ENCODE measurements at places on chromosomes 11 and 22.
A peak's percentile ranks its signal among the peaks of the same experiment; 100 is the strongest.

DNA sequence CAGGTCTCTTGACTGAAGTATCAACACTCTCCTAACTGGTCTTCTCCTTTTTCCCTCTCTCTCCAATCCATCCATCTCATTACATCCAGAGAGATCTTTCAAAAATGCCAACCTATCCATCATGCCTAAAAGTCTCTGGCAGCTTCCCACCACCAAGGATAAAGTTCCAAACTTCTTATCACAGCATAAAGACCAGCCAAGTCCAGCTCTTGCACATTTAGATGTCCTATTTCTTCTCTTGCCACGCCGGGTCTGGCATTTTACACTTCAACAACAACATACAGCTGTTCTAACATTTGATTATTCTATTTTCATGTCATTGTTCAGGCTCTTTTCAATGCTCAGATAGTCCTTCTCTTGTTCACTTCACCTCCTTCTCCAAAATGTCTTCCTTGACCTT is 70.6 kb downstream of the RELT start:
- no peak for DNase-seq

DNA sequence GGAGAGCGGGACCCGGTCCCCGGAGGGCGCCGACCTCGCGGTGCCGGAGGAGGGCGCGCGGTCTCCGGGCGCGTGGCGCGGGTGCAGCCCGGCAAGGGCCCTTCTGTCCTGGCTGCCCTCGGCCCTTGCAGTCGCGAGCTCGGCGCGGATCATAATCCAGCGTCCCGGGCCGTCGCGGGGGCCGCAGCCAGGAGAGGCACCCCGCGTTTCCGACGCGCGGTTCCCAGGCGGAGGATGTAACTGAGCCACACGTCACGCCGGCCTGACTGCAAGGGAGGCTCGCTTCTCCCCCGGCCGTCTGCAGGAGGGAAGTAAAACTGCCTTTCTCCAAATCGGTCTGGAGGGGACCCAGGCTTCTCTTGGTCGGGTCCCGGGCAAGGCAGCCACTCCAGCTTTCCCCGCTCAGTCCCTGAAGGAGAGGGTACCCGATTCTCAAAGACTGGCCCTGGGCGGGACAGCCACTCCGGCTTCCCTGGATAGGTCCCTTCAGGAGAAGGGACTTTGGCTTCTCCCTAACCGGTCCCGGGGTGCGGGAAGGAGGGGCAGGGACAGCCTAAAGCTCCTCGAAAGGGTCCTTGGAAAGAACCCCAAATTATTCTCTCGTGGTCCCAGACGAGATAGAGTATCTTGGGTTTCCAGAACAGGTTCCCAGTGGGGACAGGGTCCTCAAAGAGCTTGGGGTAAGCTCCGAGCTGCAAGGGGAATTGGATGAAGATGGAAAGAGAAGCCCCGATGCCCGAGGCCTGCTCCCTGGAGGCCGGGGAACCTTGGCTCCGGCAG is 836 bp downstream of the SPON1 start:
- no peak for DNase-seq

- DNase-seq, result no peak
Measured at GRCh38 chr11:77040889-77041288, 6.7 kb downstream of the B3GNT6 start.

- no peak for DNase-seq
Measured at GRCh38 chr22:42152661-42153270, 22.2 kb upstream of the CYP2D6 start.

GRCh38 chr11:116427337-116427902 is 345.4 kb downstream of the BUD13 start:
- DNase-seq, result no peak

DNA sequence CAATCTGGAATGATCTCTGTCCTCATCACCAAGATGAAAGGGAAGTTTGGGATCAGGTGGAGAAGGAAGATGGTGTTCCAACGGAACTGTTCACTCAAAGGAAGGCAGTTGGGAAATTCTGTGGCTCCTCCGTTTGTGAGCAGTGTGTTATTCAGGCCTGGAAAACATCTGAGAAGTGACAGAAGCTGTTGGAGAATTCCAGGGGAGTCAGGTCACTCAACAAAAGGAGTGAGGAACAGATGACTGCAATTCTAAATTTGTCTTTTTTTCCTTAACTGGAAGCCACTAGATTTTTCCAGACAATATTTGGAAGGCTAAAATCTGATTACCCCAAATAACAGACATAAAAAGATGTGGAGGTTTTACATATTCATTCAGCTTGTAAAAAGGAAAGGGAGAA is 107.8 kb downstream of the CD44 start:
- DNase-seq, result no peak

DNA sequence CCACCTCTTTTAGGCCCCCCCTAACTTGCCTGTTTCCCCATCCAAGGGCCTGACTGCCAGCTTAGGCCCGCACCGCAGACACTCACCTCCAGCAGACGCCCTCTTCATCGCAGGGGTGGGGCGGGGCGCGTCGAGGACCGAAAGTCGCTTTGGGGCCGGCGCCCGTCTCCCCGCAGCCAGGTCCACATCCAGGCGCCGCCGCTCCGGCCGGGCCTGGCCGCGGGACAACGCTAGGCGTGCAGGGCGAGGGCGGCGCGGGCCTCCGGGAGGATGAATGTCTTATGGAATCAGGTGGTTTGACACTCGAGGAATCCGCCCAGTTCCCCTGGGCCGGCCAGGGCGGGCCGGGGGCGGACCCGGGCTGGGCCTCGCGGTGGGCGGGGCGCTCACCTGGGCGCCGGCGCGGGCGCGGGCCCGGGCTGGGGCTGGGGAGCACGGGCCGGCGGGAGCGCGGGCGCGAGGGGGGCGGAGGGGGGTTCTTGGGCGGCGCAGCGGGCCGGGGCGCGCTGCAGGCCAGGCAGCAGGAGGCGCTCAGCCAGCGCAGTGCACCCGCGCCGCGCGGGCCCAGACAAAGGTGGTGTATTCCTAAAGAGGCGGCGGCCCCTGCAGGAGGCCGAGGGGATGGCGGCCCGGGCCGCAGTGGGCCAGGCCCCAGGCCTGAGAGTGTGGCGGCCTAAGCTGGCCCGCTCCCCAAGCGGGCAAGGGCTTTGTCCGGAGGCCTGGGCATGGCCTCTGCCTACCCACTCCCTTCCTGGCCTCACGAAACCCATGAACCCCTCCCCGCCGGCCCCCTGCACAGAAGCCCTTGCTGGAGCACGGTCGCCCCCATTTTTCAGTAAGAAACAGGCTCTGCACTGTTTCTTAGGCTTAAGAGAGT is 177.6 kb downstream of the IGLL1 start:
- peak; percentile 52 for DNase-seq

DNA sequence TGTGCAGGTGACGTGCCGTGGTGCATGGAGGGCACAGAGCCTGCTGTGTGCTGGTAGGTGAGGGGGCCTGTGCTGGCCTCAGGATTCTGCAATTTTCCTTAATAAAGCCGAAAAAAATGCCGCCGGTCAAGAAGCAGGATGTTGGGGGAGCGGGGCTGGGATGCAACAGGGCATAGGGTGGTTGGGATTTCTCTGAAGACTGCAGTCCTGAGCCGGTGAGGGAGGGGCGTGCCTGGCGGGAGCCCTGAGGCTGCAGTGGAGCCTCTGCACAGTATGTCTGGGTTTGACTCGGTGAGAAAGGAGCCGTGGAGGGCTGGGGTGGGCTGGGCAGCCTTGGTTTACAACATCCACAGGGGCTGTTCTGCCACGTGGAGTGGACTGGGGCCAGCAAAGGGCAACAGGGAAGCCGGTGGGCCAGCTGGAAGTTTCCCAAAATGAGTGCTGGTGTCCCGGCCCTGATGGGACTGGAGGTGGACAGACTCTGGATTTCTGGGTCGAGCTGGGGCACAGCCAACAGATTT is 1.3 kb downstream of the CDHR5 start:
- DNase-seq, result no peak

DNA sequence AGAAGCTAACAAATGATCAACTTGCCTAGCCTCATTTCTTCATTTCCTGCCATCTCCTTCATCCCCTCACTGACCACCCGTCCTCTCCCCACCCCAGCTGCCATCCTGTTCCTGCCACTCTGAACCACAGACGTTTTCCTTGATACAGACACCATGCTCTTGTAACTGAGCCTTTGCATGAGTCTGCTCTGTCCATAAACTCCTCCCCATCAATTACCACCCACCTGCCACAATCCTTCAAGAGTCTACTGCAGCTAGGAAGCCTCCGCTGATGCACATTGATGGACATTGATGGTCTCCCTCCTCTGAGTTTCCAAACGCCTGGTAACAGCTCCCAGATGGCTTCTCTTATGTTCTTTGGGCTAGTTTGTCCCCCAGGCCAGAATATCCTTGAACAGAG is 193.8 kb downstream of the DBX1 start:
- no peak for DNase-seq

DNA sequence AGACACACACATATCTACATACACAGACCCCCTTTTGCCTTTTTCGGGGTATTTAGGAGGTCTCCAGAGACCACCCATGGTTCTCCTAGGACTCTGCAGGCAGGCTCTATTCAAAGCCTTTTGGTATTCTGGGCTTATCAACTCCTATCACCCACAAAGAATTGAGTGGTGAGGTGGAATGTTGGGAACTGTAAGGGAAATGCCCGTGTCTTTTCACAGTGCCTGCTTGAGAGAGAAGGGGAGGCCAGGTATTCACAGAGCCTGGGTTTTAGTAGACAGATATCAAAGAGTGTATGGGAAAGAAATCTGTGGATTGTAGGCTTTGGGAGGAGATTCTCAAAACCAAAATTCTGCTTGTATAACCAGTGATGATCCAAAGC is 44.0 kb upstream of the CSNK2A3 start:
- no peak for DNase-seq

DNA sequence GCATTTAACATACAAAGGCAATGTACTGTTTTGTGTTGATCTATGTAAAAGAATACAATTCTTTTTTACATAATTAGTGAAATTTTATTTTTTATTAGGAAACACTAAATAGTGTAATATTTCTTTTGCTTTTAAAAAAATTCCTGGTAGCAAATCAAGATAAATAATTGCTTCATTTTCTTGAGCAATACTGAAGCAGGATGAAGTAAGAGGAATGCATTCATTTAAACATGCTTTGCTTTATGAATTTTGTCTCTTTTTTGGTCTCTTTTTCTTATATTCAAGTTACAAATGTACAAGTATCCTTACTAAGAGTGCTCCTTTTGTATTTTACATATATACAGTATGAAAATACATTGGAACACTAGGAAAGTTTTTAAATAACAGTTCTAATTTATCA is 144.4 kb upstream of the TEAD1 start:
- DNase-seq, result no peak

DNA sequence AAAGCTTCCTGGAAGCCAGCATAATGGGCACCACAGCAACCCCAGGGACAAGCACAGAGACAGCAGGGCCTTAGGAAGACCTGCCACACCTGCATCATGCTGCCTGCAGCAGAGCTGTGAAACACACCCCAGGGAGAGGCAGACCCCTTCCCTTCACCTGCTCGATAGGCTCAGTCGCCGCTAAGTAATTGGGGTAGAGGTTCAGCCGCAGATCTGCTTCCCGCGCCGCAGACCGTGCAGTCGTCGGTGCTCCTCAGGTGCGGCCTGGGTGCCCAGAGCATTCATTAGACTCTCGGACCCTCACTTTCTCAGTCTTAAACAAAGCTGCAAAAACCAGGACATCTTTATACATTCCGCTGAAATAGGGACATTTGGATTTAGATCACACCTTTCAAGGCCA is 2.9 kb downstream of the DUSP18 start:
- DNase-seq, result no peak

DNA sequence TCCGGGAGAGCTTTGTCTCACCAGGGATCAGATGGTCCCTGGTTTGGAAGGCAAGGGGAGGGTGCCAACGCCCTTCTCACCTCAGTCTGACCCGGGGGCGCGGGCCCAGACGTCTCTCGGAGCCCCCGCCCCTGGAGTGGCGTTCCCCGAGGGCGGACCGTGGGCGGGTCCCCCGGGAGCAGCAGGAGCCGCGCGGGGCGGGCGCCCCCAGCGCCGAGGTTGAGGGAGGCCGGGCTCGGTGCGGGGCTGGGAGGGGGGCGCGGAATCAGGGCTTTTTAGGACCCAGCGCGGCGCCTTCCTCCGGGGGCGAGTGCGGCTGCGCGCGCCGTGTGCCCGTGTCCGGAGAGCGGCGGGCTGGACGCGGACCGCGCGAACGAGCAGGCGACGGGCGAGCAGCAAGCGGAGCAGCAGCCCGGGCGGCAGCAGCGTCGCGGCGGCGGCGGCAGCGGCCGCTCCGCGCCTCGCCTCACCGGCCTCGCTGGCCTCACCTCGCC is at the start of gene KCNC1:
KCNC1 (plus strand) TSS at position 364 of the 494 bp plus-strand sequence. CDS start 1,222 bp downstream, outside the sequence.
- no peak for DNase-seq

DNA sequence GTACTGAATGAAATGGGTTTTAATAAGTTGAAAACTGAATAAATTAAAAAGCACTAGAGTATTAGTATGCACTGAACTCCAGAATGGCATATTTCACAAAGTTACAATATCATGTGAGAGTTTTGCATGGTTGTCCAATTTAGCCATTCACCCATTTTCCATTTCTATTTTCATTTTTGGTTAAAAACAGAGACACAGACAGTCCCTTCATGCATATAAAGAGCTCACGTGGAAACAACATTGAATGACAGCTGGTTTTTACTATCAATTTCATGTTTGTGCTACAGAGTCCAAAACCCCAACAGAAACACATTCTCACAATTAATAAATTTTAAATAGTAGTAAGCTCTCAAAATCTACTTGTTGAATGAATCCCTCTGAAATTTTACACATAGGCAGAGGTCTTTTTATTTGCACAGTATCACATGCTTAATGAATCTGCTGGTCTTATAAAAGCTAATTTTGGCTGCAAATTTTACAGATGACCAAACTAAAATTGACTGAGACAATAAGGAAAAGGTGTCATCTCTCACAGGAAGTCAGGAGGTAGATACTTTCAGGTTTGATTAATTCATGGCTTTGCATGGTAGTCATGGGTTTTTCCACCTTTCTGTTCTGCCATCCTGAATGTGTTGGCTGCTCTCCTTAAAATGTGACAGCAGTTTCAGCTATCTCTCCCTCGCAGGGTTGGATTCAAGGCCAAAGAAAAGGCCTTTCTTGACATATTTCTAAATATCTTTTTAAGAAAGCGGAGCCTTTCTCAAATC is 20.6 kb upstream of the DDI1 start:
- no peak for DNase-seq

- no peak for DNase-seq
Measured at GRCh38 chr11:122664188-122664587, 8.7 kb downstream of the UBASH3B start.

GRCh38 chr11:69156673-69157155 is 979 bp downstream of the SMIM38 start:
- no peak for DNase-seq

GRCh38 chr11:17548444-17548843 is 1.4 kb downstream of the OTOG start:
- no peak for DNase-seq

- no peak for DNase-seq
Measured at GRCh38 chr11:65274735-65275682, 13.2 kb downstream of the POLA2 start.

GRCh38 chr11:65942531-65942930 is 2.7 kb upstream of the TSGA10IP start:
- DNase-seq, result no peak

DNA sequence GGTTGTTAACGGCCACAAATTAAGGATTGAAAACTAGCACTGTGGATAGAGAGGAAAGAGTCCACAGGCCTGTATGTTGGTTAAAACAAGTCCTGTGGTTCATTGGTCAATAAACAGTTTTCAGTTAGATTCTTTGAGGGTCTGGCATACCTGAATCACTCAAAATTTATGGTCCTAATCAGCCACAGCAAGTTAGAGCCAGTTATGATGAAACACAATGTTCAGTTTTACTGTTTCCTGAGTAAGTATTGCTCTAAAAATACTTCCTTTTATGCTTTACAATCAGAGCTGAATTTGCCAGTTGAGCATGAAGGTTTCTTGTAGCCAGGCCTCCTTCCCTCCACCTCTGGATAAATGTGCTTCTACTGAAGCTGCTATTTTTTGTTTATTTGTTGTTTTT is 12.9 kb upstream of the CAT start:
- DNase-seq, result peak; percentile 87
